ENCODE measurements at places on chromosomes 7 and 10.
A peak's percentile ranks its signal among the peaks of the same experiment; 100 is the strongest.

DNA sequence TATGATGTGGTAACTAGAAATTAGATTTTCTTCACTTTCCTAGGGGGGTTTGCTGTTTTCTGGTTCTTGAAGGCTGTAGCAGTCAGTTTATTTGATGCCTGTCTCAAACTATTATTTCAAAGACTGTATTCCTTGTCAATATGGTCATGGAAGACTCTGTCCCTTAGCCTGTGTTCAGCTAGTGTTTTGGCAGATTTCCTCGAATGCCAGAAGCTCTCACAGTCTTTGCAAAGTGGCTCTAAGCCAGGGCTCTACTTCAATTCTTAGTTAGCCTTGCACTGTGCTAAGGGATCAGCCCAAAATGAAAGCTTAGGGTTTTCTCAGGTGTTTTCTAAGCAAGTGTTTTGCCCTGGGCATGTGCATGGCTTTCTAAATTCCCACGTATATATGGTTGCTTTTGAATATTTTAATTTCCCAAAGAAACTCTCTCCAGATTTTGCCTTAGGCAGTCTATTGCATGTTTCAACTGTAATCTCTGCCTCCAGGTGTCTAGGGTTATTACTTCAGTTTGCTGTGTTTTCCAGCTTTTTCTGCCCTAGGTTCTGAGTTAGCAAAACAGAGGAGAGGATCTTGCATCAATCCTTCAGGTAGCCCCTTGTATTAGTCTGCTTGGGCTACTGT, 7.2 kb upstream of the C1GALT1 start:
- no peak for DNase-seq

DNA sequence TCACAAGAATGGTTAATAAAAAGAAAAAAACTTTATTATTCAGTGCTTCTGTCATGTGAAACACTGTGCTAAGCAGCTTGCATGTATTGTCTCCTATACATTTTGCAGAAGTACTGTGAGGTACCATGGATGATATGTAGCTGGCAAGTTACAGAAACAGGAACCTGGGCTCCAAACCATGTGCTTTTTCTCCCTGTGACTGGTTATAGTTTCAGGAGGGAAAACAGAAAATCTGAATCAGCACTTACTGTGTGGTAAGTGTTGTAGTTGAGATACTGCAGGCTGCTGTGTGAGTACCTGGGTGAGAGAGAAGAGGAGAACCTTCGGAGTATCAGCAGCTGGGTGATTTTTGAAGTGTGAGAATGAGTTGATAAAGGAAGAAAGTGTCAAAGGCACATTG, 285.0 kb downstream of the SUGCT start:
- DNase-seq: no peak

GRCh38 chr7:5351507-5352265, 68.9 kb downstream of the SLC29A4 start:
- no peak for DNase-seq

- DNase-seq: no peak
Measured at GRCh38 chr7:104288137-104288536, 40.3 kb upstream of the LHFPL3 start.

- no peak for DNase-seq
Measured at GRCh38 chr10:130193493-130194193, 57.5 kb downstream of the GLRX3 start.

- DNase-seq: peak; percentile 65
Measured at GRCh38 chr7:45683556-45684148, 109.5 kb downstream of the ADCY1 start.

DNA sequence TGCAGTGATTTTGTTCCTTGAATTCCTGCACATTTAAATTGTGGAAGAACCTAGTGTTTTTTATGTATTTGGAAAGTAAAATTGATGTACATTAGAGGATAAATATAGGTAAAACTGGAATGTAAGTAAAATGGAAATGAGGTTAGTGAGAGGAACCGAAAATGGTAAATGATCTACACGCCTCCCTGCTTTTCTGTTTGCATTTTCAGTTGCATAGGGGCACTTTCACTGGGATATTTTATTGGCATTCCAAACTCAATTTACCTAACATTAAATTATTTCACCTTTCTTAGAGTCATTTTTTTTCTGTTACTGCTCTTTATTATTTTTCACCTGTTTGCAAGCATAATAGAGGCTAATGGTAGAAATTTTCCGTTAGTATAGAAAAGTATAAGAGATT, 8.0 kb downstream of the CDK13 start:
- no peak for DNase-seq

DNA sequence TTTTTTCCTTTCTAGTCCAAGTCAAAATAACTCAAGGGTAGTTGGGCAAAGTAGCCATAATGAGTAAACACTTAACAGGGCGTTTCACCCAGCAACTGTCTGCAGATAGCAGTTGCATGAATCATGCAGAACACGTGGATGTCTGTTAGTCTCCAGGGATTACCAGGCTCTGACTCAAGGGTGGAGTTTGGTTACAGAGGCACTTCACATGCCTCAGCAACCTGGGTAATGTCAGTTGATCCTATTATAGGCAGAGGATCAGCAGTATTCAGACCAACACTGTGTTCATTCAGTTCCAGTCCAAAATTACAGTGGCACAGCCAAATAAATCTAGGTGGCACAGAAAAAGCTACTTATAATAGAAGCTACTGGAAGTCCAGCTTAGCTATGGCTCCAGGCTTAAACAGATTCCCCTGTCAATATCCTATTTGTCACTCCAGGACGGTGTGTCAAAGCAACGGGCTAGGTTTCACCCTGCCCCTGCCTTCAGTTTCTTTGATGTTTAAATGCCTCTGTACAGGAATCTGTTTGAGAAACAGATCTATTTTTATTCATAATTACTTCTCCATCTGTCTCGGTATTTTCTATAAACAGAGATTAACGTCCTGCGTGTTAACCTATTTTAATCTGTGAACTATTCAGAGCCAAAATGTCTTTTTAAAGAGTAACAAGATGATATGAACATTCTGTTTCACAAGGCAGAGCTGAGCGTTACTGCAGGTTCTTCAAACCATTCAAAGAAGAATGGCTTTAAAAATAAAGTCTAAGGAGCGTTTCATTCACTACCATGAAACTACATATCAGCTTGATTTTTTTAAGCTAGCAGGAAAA, 162.6 kb upstream of the AKR1E2 start:
- no peak for DNase-seq

Measured in chondrocyte (in vitro differentiated cells).